ENCODE measurements at places on chromosomes 16 and 17.
A peak's percentile ranks its signal among the peaks of the same experiment; 100 is the strongest.

DNA sequence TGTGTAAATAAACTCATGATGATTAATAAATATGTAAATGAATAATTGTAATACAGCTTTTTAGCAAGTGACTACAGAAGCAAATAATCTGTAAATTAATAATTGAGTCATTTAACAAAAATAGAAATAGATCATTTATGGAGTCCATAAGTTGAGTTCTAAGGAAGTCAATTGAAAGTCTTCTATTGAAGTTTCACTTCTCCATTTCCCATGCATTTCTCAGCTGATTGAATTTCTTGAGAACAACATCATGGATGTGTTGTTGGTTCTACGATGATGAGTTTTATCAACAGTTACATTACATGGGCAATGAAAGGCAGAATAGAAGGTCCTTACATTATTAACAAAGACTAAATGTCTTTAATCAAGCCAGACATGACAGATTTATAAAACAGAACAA lies 290.4 kb downstream of the MAP2K6 start:
- H3K27me3 ChIP-seq, result no peaks in the 10 kb centered on the region
- H3K4me1 ChIP-seq, result peaks cover 10% of the 10 kb centered on the region
- H3K4me3 ChIP-seq, result no peak overlapping the region
- H3K36me3 ChIP-seq, result peaks cover 3% of the 10 kb centered on the region
- DNase-seq, result no peak

GRCh38 chr16:813204-813915 lies 12.8 kb upstream of the GNG13 start:
- H3K4me1 ChIP-seq, result peaks cover 7% of the 10 kb centered on the region
- DNase-seq, result peak; percentile 66
- peaks cover 16% of the 10 kb centered on the region for H3K27me3 ChIP-seq
- no peak overlapping the region for H3K4me3 ChIP-seq

- no peak for DNase-seq
- no peaks in the 10 kb centered on the region for H3K4me1 ChIP-seq
- H3K27me3 ChIP-seq, result peaks cover 3% of the 10 kb centered on the region
- H3K36me3 ChIP-seq, result no peaks in the 10 kb centered on the region
Observed at GRCh38 chr17:30570596-30571265, 93.5 kb downstream of the GOSR1 start.

DNA sequence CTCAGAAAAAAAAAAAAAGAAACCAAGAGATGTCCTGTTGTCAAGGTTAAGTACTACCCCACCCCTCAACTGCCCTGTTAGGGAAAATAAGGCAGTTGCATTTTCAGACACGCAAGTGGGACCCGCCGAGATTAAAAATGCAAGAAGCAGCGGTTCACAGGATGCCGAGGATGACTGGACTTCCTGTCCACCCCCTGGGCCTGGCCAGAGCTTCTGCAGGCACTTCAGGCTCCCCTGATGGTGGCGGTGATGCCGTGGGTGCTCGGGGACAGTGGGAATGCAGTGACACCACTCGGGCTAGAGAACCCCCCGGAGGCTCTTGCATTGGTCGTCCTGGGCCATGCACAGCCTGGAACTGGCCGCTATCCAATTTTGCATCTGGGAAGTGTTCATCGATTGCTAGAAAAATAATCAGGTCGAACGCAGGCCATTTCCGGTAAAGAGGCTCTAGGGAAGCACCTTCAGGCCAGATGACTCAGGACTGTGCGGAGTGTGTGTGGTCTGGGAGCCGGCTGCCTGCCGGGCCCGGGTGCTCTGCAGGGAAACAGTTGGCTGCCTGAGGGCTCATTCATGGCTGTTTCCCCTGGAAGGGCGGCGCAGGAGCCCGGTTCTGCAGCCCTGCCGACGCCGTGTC lies 13.4 kb upstream of the CRISPLD2 start:
- no peaks in the 10 kb centered on the region for H3K36me3 ChIP-seq
- H3K27me3 ChIP-seq, result peaks cover 8% of the 10 kb centered on the region
- H3K27ac ChIP-seq, result no peak overlapping the region

- peaks cover 32% of the 10 kb centered on the region for H3K27me3 ChIP-seq
- no peak for DNase-seq
- no peak overlapping the region for H3K27ac ChIP-seq
- peaks cover 8% of the 10 kb centered on the region for H3K4me1 ChIP-seq
Observed at GRCh38 chr16:75497558-75497957, 2.3 kb upstream of the CHST6 start.

DNA sequence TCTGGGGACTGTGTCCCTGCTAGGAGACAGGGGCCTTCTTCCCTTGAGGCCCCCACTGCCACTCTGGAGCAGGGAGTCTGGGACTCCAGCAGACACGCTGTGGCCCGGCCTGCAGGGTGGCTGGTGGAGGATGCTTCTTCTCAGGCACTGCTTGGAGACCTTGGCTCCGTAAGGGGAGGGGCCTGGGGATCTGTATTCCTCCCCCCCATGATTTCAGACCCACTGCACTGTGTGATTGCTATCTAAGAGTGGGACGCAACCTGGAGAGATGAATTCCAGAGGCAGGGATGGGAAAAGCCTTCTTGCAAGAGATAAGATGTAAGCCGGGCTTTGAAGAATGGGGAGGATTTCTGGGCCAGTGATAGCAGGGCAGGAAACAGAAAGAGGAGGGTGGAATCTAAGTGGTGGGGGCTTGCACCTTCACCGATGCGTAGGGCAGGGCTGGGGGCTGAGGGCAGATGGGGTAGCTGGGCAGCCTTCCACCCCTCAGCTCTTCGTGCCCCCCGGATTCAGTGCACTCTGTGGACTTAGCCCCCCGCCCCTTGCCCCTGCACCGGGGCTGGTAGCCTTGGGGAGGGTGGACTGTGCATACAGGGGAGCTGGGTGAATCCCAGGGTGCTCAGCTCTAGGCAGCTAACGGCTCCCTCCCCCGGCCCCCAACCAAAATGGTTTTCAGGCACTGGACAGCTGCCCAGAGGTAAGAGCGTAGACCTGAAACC lies 5.2 kb upstream of the GSE1 start:
- peaks cover 48% of the 10 kb centered on the region for H3K4me1 ChIP-seq
- H3K27ac ChIP-seq, result no peak overlapping the region
- H3K4me3 ChIP-seq, result no peak overlapping the region
- no peak for DNase-seq
- H3K36me3 ChIP-seq, result no peaks in the 10 kb centered on the region

- no peak overlapping the region for H3K4me3 ChIP-seq
- H3K36me3 ChIP-seq, result no peaks in the 10 kb centered on the region
- H3K4me1 ChIP-seq, result no peaks in the 10 kb centered on the region
Observed at GRCh38 chr17:65977041-65977440, 214.9 kb downstream of the CEP112 start.

DNA sequence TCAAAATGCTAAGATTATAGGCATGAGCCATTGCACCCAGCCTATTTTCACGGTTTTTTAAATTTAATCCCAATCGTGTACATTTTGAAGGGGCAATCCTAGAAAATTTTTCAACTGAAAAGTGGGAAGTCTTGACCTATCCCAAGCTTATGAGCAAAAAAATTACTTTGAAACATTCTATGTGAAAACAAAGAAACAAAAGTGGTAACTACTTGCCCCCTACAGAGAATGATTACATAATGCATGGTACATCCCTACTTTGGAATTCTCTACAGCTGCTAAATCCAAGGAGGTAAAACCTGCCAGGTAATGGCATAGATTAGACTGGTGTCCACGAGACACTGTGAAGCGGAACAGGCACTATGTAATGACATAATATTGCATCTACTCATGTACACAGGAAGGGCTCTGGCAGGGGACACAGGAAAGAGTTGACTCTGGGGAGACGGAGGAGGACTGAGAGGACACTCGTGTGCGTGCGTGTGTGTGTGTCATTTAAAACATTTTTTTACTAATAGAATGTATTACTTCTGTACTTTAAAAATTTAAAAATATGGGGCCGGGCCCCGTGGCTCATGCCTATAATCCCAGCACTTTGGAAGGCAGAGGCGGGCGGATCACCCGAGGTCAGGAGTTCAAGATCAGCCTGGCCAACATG lies 15.7 kb downstream of the ASGR2 start:
- no peak overlapping the region for H3K27ac ChIP-seq
- H3K36me3 ChIP-seq, result no peaks in the 10 kb centered on the region
- peaks cover 10% of the 10 kb centered on the region for H3K4me1 ChIP-seq
- no peak overlapping the region for H3K4me3 ChIP-seq
- no peak for DNase-seq
- H3K27me3 ChIP-seq, result peaks cover 10% of the 10 kb centered on the region

DNA sequence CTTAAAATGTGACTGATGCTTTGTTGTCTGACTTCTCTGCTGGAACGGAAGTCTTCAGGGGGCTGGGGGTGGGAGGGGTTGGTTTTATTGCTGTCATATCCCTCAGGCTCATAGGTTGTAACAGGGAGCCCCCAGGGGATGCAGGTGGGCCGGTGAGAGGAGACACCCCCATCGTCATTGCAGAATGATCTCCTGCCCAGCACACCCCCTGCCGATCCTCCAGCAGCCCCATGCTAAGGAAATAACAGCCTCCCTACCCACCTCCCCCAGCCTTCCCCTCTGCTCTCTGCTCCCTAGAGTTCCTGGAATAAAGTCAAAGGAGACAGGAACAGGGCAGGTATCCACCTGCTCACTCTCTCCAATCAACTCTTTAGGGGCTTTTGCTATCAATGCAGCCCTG lies 270.1 kb upstream of the TNRC6C start:
- DNase-seq, result no peak
- H3K4me3 ChIP-seq, result no peak overlapping the region
- peaks cover 29% of the 10 kb centered on the region for H3K4me1 ChIP-seq
- H3K27ac ChIP-seq, result no peak overlapping the region
- no peaks in the 10 kb centered on the region for H3K36me3 ChIP-seq

DNA sequence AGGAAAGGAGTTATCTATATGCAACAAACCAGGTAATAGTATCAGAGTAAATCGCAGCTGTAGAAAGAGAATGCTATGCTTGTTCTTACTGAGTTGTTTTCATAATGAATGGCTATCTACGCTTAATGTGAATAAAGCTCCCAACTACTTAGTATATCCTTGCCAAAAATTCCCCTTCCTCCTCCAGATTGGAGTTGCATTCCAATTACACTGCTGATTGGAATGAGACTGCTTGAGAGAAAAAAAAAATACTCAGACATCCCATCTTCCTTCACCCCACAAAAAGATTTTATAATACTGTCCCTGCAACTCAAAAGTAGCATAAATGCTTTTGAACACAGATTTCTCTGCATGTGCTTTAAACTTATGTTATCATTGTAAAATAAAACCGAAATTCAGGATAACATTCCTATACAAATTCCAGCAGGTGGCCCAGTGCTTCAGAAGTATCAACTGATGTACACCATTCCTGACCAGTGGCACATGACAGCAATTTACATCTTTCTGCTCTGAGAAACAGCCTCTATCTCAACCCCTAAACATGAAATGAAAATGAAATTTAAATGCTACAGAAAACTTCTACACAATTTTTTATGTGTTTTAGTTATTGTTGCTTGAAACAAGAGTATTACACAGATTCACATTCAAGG lies 47.0 kb downstream of the SMURF2 start:
- H3K36me3 ChIP-seq, result no peaks in the 10 kb centered on the region
- H3K4me1 ChIP-seq, result peaks cover 32% of the 10 kb centered on the region
- DNase-seq, result no peak

DNA sequence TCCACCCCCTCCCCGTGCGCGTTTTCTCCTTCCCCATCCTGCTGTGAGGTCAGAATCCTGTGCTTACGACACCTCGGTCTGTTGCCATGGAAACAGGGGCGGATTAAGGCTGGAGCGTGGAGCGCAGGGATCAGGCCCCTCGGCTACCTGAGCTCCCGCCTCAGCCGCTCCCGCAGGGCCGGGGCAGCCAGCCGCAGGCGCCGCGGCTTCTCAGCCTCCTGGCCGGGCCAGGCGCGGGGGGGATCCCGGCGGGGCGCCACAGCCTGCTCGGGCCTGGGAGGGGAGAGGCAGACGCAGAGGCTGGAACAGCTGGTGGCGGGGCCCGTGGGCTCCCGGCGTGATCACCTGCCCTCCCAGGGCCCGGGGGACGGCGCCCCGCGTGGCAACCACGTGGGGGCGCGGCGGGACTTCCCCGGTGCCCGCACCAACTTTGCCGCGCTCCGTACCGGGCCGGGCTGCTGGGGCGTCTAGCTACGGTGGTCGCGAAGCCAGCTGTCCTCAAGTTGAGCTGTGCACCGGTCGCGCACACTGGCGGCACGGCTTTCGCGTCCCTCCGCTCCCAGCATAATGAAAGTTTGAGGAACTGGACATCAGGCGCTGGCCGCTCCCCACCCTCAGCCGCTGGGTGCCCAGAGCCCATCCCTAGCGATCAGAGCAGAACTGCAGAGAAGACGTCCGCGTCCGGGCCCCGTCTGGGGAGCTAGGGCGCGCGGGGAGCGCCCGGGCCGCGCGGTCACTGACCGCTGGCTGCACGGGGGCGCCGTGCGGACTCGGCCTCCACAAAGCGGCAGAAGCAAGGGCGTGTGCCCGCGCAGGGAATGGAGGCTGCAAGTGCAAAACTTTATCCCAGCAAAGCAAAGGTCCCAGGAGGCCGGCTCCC lies 1.2 kb downstream of the RTN4RL1 start:
- H3K4me1 ChIP-seq, result peaks cover 16% of the 10 kb centered on the region
- peak overlapping the region; percentile 68 for H3K4me3 ChIP-seq
- no peak overlapping the region for H3K27ac ChIP-seq
- peak; percentile 24 for DNase-seq

DNA sequence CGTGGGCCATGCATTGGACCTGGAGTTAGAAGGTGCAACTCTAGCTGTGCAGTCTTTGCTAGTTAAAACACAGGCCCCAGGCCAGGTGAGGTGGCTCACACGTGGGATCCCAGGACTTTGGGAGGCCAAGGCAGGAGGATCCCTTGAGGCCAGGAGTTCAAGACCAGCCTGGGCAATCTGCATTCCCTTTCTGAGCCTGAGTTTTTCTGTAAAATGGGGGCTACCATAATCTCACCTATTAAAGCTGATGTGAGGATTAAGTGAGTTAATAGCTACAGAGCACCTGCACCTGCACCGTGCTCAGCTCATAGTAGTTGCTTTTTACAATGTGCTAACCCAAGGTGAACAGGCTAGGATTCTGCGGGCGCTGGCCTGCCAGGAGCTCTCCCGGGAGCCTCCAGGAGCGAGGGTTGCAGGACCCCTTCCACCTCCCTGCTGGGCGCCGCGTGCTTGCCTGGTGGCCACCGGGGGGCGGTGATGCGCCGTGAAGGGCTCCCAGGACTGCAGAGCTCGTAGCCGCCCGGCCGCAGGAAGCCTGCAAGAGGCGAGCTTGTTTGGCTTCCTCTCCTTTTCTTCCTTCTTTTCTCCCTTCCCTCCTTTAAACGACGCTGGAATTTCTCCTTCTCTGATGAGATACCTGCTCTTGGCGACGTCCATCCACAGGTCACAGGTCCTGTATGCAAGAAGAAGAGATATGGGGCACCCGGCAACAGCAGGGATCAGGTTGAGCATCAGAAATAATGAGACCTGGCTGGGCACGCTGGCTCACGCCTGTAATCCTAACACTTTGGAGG lies 51.3 kb downstream of the ZFP90 start:
- no peak overlapping the region for H3K4me3 ChIP-seq
- no peaks in the 10 kb centered on the region for H3K4me1 ChIP-seq
